ENCODE measurements at places on chromosomes 3 and 15. TPM values are rescaled to one million over a fixed set of nuclear protein-coding genes. Genes with fewer than 3 reads are reported as not detected.

DNA sequence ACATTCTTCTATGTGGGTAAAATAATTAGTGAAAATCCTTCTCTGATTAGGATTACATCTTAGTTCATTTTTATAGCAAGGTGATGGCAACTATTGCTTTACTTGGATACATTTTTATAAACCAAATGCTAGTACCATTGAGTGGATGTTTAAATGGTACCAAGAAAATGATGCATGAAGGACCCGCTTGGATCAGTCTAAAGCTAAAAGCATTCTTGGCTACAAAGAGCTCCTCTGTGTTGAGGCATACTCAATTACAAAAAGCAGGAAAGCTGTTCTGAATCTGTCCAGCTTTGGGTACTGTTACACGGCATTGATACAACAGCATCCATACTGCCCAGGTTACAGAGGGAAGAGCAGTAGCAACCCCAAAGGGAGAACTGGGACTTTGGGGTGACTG is 217.2 kb downstream of the PDZRN3 start:
- no peak for DNase-seq

DNA sequence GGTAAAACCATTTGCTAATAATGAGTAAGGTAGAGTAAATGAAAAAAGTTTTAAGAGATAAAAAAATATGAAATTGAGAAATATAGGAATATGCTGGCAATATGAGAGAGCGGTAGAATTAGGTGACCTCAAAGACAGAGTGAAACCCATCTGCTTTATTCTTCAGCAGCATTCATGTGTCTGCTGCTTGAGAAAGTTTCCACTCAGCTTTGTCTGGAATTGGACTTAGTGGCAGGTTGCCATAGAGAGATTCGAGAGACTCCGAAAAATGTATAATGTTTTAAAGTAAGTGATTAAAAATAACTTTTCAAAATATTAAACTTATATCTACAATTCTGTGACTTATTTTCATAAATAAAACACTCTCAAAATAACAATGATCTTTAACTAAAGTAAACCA is 5.0 kb downstream of the SUCNR1 start:
- no peak for DNase-seq

- no peak for DNase-seq
Observed at GRCh38 chr15:59516655-59517461, 78.9 kb downstream of the FAM81A start.

DNA sequence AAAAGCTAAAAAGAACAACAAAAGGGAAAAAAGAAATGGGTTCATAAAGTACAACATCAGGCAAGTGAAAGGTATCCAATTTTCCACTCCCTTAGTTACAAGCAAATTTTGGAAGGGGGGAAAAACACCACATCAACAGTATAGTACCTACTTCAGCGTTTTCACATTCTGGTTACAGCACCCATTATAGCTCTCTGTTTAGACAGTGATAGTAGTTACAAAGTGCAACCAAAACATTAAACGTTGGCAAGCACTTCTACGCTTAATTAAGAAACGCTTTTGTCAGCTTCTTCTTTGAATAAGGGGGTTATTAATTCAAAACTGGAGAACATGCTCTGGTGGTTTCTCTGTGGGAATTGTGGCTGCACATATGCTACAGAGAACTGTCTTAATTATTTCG is 180.2 kb downstream of the VPS13C start:
- DNase-seq, result no peak

The CYP8B1 gene
- total RNA-seq, result not detected
